ENCODE measurements at places on chromosomes 7 and 10.

DNA sequence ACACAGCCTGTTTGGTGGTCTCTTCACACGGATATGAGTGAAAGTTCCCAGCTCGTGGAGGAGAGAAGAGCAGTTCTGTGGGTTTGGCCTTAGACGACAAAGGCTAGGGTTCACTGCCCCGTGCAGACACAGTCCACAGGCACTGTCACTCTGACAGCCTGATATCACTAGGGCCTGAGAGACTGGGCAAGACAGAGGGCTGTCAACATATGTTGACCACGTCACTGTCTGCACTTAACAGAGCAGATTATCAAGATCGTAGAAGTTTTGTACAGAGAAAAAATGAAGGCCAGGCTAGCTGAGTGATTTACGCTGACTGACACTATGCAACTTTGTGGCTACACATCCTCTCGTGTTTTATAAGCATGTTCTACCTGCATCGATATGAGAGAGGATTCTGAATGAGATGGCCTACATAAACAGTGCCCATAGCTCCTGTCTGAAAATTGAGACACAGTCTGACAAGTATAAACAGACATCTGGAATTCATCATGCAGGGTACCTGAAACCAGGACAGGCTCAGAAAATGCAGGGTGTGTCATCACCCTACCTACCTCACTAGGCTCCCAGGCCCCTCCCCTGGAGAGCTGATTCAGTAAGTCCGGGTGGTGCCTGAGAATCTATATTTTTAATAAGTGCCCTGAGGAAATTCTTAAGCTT is 120.0 kb downstream of the SGMS1 start:
- DNase-seq: no peak

DNA sequence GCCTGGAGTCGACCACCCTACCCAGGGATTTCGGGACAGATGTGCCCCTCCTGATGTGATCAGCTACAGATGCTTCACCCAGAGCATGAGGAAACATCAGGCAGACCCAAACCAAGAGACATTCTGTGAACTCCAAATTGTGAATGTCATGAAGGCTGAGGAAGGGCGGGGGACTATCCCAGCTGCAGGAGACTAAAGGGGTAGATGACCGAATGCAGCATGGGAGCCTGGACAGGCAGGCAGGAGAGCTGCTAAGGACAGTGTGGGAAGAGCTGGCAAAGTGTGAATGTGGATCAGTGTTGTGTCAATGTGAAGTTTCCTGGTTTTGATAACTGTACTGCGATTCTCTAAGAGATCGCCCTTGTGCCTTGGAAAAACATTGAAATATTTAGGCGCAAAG is 19.2 kb upstream of the DRGX start:
- DNase-seq: no peak

GRCh38 chr10:132589015-132589414 is 51.4 kb downstream of the INPP5A start:
- no peak for DNase-seq

- DNase-seq: no peak
Measured at GRCh38 chr7:40348126-40348728, 213.4 kb downstream of the SUGCT start.

GRCh38 chr10:47033081-47033480 is 121.9 kb downstream of the PTPN20 start:
- DNase-seq: no peak

DNA sequence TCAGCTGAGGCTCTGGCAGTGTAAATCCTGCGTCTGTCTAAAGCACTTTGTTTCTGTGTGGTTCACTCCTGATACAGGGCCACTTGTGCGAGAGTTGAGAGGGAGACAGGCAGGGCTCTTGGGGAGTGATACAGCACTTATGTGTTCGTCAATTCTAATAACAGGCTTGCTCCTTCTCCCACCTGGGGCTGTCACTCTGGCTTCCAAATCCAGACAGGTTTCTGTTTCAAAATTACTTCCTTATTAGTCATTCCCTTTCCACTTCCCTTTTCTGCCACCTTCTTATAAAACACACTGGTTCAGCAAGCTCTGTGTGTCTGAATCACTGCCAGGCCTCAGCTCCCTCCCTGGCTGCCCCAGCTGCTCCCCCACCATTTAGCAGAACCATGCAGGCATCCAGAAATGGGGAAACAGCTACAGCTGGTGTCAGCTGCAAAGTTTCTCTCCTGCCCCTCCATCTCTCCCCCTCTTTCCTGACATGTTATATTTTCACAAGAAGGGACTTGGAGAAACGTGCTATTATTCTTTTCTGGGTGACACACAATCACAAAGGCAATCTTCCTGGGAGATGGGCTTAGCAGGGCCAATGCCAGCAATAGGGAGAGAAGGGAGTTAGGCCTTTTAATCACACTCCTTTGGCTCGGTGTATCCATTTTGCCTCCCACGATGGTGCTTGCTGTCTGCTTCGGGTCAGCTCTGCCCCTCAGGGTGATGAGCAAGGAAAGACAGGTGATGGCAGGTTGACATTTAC is 58.4 kb upstream of the ZNRF2 start:
- DNase-seq: peak; percentile 98

DNA sequence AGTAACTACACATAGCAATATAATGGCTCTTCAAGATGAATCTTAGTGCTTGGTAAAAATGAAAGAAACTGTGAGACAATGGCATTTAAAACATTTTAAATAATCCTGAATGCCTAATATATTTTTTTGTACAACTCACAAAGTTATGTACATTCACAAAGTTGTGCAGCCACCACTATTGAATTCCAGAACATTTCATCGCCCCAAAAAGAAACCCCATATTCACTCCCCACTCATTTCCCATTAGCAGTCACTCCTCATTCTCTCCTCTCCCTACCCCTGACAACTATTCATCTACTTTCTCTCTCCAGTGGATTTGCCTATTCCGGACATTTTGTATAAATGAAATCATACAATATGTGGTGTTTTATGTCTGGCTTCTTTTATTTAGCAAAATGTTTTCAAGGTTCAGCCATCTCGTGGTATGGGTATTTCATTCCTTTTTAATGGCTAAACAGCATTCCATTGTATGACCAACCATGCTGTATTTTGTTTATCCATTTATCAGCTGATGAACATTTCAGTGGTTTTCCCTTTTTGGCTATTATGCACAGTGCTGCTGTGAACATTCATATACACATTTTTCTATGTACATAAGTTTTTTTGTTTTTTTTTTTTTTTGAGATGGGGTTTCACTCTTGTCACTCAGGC is 34.7 kb downstream of the ENTPD7 start:
- DNase-seq: no peak

DNA sequence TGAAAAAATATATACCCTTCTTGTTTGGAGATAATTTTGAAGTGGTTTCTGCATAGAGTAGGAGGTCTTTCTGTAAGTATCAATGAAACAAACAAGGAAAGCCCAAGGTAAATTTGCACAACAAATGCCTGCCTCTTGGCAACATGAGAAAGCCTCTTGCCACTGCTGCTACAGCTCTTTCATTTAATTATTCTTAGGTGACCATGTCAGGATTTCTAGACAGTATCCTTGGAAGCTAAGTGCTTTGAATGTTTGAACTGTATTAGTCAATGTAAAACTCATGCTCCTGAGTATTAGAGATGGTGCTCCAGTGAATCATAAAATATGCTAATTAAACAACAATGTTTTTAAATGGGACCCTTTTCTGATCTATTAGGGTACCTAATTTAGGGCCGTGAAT is 81.2 kb upstream of the ITGB1 start:
- no peak for DNase-seq

DNA sequence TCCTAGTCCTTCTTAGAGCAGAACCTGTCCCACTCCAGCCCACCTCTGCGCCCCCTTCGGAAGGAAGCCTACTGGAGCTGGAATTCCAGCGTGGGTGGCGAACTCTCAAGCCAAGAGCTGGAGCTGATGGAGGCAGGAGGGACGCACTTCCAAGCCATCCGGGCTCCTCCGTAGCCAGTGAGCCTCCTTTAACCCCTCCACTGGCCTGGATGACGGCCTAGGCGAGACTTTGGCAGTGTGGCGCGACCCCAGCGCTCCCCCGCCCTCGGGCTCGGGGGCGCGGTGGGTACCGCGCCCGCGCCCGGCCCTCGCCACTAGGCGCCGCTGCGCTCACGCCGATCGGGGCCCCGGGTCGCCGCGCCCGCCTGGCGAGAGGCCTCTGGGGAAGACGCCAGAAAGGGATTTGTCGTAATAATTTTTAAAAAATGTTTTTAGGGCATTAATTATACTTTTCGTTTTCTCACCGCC is 5.1 kb upstream of the EMX2 start:
- peak; percentile 62 for DNase-seq

- no peak for DNase-seq
Measured at GRCh38 chr7:5501465-5501864, 77.8 kb upstream of the TNRC18 start.

DNA sequence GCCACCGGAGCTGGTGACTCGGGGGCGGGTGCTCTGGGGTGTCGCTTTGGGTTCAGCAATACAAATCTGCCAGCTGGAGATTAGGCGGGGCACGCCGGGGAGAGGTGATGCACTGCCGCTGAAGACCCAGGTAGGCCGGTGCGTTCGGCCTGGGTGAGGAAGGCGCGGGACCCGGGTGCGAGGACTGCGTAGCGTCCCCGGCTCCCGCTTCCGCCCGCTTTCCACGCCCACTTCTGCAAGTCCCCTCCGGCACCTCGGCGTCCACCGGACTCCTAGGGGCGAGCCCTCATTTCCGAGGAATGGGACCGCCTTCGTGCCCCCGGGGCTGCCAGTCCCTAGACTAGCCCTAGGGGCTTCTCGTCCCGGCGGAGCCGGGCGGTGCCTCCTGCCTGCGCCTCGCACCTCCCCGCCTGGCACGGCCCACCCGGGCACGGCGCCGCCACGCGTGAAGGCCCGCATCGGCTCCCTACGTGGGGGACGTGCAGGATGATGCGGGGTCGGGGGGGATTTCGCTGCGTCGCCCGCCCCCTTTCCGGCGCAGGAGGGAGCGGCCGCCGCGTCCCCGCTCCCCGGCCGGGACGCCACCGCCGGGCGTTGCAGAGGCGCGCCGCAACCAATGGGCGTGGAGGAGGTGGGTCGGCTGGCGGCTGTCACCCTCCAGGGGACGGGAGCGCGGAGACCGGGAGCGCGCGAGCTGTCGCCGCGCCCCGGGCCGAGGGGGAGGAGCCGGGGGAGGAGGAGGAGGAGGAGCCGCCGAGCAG is 40.0 kb downstream of the HK1 start:
- peak; percentile 97 for DNase-seq

Measured in suppressor macrophage (primary cell).